Inflammatory macrophage treated with lipopolysaccharide for 1 hour (primary cell): ENCODE measurements at places on chromosomes 7 and 10.
A peak's percentile ranks its signal among the peaks of the same experiment; 100 is the strongest.

DNA sequence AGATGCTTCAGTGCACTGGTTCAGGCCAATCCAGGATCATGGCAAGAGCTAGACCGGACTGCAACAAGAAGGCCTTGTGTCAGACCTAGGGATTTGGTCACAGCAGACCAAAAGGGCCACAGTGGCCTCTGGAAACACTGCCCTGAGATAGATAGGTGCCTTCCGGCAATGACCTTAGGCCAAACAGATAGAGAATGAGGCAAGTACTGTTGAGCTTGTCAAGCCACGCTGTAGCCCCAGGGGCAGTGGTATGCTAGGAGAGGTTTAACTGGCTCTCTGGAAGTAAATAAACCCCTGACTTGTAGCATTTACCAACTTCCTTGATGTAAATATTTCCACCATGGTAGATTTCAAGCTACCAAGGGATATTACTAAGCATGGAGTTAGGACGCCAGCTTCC lies 197.5 kb downstream of the GRID1 start:
- no peak for DNase-seq

DNA sequence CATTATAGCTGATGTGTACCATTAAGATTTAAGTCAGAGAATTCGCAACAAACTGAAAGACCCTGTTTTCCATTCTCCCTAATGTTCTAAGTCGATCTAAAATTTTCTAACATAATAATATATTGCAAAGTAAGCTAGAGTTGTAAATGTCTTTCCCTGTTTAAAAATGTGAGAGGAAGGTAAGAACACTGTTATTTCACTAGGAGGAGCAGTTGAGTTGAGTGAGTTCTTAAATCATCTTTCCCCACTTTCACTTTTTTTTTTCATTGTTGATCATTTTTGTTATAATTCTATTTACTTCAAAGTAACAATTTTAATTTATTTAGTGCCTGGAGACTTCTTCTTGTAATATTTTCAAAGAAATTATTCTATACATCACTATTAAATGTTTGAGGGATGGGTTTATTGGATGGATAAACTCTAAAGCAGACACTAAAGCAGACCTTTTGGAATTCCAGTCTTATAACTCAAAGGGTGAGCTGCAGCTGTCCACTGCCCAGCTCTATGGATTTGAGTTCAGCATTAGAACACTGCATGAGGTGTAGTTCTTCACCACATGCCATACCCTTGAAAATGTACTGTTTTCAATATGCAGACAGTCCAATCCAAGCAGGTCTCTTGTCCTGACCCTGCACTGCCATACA lies 181.3 kb upstream of the FZD1 start:
- peak; percentile 35 for DNase-seq

DNA sequence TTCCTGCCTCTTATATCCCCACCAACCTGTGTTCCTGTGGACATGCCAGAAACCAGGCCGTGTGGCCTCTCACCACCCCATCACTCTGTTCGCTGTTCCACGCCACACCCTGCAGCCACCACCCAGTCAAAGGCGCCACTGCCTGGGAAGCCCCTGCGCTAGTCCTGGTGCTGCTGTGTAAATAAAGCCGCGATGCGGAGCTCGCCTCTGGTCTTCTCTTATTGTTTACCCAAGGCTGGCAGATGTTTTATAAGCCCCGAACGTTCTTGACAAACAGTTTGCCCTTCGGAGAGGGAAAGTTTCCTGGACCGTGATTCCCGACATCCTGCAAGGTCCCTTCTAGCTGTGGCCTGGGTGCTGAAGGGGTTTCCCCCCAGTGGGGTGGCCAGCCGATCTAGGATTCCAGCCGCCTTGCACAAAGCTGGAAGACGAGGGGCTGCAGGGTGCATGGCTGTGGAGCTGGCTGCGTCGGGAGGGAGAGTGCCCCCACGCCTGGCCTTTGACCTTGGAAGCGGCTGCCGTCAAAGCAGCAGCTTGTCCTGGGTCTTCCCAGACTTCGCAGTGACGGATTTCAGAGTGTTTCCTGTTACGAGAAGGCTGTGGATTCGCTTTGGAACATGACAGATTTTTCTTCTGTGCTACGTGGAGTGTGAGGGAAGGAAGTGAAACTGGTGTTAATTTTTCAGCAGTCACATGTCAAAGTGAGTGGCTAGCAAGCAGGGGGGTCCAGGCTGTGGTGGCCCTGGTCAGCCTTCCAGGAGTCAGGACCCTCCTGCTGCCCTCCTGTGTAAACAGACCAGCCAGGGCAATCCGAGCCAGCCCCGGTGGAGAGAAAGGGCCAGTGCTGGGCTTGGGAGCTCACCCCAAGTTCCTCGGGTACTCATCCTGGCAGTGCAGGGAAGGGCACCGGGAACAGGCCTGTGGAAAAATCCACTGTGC lies 61.6 kb downstream of the LHPP start:
- DNase-seq: peak; percentile 83

GRCh38 chr10:124870854-124871425 lies 69.3 kb downstream of the ABRAXAS2 start:
- DNase-seq: no peak
